ENCODE measurements at places on chromosomes 7 and 10.

DNA sequence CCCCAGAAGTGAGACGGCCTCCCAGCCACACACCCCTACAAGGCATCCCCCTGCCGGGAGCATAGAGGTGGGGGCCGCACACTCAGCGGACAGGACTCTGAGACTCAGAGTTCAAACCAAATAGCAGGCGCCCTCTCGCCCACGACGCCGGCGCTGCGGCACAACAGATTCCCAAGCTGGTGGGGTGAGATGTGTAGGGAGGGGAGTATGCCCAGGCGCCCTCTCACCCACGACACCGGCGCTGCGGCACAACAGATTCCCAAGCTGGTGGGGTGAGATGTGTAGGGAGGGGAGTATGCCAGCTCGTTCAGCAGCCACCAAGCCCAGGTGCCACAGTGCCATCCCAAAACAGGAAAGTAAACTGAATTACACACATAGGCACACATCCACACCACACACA is 64.7 kb downstream of the TCERG1L start:
- no peak for DNase-seq

DNA sequence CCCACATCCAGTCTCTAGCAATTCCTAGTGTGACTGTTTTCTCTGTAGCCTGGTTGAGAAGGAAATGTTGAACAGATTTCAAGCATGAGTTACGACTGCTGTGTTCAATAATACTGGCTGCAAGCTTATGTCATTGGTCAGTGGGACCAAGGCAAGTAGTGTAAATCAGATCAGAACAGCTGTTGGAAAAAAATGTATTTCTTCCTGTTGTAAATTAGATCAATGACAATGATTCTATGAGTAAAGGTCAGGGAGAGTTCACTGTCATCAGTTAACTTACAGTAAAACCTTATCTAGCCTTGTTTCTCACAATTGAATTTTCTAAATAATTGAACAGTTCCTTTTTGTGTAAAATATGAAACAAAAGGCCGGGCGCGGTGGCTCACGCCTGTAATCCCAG is 6.7 kb downstream of the OTUD1 start:
- no peak for DNase-seq

- DNase-seq = no peak
Measured at GRCh38 chr10:72173262-72173618, 42.6 kb upstream of the ANAPC16 start.

DNA sequence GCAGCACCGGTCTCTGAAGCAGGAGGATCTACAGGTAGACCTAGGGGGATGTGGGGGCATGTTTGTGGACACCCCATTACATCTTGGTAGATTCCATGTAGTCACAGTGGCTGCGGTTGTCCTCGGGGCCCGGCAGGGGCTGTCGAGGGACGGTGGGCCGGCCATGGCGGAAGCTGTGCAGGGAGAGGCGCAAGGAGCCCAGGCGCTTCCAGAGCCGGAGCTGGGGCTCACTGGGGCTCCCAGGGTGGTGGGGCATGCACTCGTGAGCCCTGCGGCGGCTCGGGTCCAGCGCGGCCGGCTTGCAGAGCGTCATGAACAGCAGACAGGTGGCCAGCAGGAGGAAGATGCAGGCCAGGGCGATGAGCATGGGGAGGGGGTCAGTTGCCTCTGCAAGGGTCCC is 3.7 kb downstream of the C10orf105 start:
- DNase-seq = no peak

GRCh38 chr10:27724287-27724686 is 21.3 kb downstream of the MKX start:
- DNase-seq = no peak
